ENCODE measurements at places on chromosomes 2 and 18. TPM values are rescaled to one million over a fixed set of nuclear protein-coding genes. Genes with fewer than 3 reads are reported as not detected.

- DNase-seq: no peak
Measured at GRCh38 chr18:58456625-58457024, 172.3 kb downstream of the ALPK2 start.

GRCh38 chr2:147449323-147449991 is 395.4 kb upstream of the ACVR2A start:
- no peak for DNase-seq

- DNase-seq: no peak
Measured at GRCh38 chr2:55743583-55743982, 49.9 kb upstream of the PNPT1 start.

DNA sequence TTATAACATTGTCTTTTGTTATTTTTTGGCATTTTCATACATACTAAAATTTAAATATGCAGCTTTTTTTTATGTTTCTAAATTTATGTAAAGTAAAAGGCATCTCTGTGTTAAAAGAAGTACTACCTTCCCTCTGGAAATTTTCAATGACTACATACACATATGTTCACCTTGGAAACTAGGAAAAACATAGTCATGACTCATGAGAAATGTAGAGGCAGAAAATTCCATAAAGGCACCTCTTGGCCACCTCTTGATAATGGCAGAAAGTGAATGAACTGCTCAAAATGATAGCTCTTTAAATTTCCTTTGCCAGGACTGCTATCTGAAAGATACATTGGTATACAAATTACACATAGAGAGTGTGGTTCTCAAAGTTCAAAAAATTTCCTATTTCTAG is 889.1 kb upstream of the ZEB2 start:
- DNase-seq: no peak

GRCh38 chr2:241001413-241002274 is 3.2 kb downstream of the SNED1 start:
- no peak for DNase-seq

DNA sequence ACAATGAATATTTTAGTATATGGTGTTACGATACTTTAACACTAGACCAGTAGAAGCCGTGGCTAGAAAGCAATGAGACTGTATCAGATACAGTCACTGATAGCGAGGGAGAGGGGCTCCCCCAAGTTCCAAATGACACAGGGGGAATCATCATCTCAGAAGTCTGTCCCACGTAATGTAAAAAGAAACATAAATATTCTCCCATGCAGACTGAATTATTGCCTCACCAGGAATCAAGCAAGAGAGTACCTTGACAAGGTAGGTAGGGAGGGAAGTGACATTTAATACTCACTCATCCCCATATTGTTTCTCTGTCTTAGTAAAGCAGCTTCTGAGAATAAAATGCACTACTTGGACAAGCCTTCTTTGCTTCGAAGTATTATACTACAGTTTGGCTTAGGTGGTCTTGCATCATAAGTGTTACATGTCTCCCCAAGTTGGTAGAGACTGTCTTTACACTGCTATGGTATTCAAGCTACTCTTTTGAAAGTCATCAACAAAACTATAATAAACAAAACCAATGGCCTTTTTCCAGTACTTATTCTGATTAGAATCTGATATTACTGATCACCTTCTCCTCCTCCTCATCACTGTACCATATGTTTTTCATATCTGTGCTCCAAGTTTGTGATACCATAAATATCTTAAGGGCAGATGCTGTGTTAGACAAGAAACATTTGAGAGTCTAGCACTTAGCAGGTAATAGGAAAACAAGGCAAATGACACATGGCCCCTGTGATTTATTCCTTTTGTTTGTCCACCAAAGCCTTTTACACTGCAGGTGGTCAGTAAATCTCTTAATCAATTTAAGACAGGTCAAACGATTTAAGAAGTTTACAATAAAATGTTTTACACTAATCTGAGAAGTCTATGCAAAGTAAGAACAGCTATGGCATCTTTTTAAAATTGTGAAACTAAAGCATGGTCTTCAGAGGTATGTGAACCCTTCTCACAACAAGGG is 2.7 kb downstream of the LAPTM4A start:
- no peak for DNase-seq

GRCh38 chr2:60416221-60417008 is 137.0 kb downstream of the BCL11A start:
- no peak for DNase-seq

DNA sequence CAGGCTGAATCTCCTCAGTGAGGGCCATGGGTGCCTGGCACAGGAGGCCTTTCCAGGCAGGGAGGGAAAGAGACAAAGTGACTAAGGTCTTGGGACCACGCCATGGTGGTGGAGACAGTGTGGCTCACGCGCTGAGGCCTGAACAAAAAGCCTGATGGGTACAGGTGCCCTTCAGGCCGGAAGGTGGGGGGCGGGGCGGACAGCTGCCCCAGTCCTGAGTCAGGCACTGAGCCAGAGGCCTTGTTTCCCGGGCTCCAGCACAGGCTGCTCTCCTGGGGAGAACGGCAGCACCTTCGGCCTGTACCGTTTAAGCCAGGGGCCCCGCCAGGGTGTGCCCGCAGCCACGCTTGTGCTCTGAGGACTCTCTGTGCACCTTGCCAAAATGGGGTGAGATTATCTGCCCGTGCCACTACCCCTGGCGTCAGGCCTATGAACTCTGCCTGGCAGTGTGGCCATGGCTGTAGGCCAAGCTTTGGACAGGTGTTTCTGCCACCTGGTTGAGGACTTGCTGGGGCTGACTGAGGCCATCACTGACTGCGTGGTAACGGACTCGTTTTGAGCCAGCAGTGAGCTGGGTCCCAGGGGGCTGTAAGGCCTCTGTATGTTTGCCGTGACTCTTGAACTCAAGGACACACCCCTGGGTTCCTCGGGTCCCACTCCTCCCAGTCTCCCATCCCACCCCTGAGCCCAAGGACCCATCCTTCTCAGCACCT is 31.7 kb upstream of the DNMT3A start:
- DNase-seq: no peak

DNA sequence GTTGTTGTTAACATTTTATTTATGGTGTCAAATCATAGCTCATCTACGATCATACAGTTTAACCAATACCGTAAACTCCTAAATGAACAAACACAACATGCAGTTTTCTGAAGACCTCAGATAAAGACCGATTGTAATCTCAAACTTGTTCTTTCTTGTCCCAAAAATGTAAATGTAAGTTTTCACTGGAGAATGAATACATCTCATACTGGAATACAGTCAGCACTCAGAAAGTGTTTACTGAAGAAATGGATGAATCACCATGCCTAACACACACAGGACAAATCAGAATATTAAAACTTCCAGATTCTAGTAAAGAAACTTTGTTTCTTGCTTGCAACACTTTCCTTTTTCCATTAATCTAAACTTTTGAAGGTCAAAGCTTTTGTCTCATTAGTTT is 380.5 kb downstream of the DLGAP1 start:
- no peak for DNase-seq

DNA sequence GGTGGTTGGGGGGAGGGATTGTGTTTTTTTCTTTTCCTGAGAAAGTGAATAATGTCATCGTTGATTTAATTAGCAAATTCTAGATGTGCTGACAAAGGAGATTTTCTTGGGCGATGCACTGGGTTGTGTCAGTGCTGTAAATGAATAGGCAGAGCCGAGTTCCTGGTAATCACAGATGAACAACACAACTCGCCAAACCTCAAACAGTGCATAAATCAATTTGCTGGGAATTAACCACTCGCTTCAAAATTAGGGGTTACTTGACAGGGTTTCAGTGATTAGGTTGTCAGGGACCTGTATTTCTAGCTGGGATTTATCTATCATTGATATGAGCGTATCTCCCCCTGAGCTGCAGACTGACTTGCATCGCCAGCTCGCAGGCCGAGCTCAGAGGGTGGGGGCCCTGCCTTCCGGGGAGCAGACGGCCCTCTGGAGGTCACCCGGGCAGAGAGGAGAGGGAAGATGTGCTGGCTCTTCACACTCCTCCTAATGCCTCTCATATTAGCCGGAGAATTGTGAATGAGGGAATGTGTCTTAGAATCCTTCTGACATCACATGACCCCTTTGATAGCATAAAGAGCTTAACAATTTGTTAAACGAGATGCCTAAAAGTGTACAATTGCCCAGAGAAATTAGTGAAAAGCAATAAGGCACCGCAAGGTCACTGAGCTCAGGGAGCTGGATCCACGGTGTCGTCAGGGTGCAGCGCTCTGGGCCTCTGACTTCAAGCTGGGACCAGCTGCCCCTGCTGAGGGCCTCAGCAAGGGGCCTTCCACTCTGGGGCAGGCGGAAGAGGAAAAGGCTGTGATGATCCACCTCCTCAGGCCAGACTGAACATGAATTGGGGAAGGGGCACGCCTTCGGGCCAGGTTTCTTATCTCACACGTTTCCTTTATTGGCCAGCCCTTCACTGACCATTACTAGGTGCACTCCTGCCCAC is 48.9 kb downstream of the SMIM21 start:
- DNase-seq: no peak

DNA sequence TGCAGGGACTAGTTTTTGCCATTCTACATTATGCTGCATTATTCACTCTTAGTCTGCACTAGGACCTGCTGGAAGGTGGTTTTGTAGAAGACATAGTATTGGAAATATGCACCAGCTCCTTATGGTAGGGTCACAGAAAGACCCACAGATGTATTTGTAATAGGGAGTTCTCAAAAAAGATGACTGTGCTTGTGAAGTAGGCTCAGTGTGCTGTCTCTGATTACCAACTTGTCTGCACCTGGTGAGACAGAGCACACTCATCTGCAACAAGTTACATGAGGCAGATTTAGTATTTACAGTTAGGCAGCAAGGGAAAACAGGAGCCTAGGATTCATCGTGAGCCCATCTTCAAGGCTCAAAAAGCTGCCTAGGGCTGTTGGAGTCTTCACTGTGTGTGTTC is 29.4 kb downstream of the RHBDD1 start:
- DNase-seq: no peak

DNA sequence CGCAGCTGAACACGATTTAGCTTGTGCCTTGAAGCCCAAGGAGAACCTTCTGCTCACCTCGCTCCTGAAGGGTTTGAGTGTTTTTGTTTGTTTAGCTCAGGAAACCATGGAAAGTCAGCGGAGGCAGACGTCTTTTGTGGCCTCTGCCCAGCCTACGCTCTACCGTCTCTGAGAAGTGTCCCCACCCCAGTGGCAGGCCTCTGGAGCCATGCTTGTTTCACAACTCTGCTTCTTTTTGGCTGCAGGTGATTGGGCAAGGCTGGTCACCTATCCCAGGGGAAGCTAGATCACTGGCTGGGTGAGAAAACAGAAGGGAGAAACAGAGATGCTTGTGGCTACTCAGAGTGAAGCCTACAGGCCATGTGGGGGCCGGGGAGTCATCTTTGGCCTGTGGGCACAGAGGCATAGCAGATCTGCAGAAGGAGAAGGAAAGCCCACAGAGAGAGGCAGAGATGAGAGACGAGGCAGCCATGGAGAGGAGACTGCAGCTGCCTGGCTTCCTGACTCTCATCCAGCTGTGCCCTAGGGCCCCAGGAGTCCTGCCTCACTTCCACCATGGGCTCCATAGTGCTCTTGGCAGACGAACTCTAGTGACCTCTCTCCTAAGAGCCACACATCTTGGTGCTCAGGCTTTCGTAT is 50.1 kb downstream of the CIB4 start:
- DNase-seq: no peak

DNA sequence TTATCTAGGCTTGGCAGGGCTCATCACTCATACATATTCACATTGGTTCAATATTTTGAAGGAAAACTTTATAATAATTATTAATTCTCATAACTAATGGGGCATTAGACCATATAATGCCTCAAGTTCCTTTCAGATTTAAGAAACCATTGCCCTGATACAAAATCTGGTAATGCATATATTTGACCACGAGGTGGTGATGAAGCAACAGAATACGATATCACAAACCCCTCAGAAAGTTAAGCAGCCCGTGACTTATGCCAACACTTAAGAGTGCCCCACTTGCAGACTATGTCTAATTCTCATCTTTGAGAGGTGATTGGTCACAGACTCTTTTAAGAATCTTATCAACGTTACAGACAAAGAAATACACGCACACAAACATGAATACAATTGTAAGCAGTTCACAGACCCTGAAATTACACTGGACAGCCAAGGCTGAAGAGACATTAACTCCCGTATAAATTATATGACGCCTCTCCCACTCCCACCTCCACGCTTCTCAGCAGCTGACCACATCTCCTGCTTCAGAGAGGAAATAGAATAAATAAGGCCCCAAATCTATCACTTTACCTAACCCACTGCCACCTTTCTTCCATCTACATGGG is 20.7 kb upstream of the DNAH6 start:
- peak; percentile 64 for DNase-seq

- DNase-seq: no peak
Measured at GRCh38 chr2:134443814-134444480, 190.1 kb downstream of the MGAT5 start.

- DNase-seq: peak; percentile 76
Measured at GRCh38 chr2:177254433-177255226, 9.9 kb downstream of the NFE2L2 start.

DNA sequence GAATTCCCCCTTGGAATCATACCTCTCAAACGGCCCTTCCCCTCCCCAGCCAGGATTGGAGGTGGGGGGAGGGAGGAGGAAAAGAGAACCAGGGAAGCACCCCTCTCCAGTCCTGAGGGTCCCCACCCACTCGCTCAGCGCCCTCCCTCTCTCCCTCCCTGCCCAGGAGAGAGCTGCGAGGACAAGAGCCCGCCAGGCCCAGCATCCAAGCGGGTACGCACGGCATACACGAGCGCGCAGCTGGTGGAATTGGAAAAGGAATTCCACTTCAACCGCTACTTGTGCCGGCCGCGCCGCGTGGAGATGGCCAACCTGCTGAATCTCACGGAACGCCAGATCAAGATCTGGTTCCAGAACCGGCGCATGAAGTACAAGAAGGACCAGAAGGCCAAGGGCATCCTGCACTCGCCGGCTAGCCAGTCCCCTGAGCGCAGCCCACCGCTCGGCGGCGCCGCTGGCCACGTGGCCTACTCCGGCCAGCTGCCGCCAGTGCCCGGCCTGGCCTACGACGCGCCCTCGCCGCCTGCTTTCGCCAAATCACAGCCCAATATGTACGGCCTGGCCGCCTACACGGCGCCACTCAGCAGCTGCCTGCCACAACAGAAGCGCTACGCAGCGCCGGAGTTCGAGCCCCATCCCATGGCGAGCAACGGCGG is 14.4 kb downstream of the HOXD3 start:
- DNase-seq: no peak

The DSG1 gene
- polyA plus RNA-seq: 0.04 TPM

The ORC2 gene
- polyA plus RNA-seq: 19.3 TPM

The TBR1 gene
- 0.03 TPM for polyA plus RNA-seq

The POTEJ gene
- polyA plus RNA-seq: not detected

The LRP1B gene
- polyA plus RNA-seq: not detected

The SIX3 gene
- not detected for polyA plus RNA-seq

The HTR2B gene
- polyA plus RNA-seq: 0.03 TPM

The AFF3 gene
- not detected for polyA plus RNA-seq

The CNOT11 gene
- polyA plus RNA-seq: 202 TPM

The ALKAL2 gene
- polyA plus RNA-seq: 2.9 TPM

The TWIST2 gene
- polyA plus RNA-seq: 0.09 TPM

Data from HepG2 (cell line).